ENCODE measurements at places on chromosomes 3 and 15.
A peak's percentile ranks its signal among the peaks of the same experiment; 100 is the strongest.

- no peak for DNase-seq
These were observed 135.0 kb upstream of the FAM3D start for GRCh38 chr3:58801541-58801940.

GRCh38 chr15:80252121-80252518 lies at the start of gene CTXND1:
Gene CTXND1, minus strand, starts transcription at chr15:80252213. Its CDS starts 50,264 bp downstream, at chr15:80201949.
- no peak for DNase-seq

DNA sequence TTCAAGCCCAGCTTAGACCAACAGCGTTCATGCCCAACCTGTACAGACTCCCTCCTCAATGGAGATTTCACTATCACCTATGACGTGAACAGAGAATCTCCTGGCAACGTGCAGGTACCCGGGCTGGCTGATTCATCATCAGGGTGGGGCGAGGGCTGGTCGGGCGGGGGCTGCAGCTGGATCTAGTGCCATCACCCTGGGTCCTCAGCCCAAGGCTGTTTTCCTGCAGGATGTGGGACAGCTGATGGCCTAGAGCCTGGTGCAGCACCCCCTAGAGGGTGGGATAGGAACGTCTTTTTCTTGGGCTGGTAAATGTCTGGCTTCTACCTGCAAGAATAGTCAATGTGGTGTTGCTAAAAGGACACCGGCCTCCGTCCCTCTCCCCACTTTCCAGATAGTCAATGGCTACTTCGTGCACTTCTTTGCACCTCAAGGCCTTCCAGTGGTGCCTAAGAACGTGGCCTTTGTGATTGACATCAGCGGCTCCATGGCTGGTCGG lies 4.4 kb downstream of the ITIH3 start:
- peak; percentile 43 for DNase-seq

GRCh38 chr3:110821586-110821985 lies 250.0 kb upstream of the NECTIN3 start:
- no peak for DNase-seq

DNA sequence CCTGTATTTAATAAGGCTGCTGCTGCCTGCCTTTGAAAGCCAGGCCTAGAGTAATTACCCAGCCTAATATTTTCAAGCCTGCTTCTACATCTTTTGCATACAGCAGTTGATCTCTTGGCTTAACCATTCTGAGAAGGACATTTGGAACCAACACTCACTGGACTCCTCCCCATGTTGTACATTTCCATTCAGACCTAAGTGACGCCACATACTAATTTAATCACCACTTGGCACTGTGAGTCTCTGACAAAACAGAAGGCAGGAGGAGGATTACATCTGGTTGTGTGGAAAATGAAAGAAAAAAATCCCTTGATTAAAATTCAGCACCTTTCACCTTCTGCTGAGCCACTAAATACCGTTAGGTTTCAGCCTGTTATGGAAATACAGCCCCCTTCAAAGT lies 102.2 kb upstream of the ARRDC4 start:
- DNase-seq, result no peak

- no peak for DNase-seq
These were observed 714.2 kb downstream of the NLGN1 start for GRCh38 chr3:174111776-174112175.

DNA sequence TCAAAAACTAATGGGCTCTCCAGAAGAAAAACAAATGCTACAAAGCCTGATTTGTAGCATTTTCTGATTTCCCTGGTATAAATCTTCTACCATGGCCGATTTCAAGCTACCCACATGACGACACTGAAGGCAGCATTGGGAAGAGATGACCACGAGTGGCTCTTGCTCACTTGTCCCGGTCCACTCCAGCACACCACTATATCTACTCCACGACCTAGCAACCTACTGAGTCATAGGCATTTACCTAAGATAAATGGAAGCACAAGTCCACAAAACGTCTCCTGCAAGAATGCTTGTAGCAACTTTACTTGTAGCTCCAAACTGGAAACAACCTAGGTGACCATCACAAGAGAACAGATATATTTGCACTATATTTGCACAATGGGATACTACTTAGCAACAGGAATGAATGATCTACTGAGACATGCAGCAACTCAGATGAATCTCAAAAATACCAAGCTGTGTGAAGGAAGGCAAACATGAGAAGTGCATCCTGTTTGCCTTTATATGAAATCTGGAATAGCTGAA lies 60.8 kb upstream of the HES1 start:
- peak; percentile 29 for DNase-seq

DNA sequence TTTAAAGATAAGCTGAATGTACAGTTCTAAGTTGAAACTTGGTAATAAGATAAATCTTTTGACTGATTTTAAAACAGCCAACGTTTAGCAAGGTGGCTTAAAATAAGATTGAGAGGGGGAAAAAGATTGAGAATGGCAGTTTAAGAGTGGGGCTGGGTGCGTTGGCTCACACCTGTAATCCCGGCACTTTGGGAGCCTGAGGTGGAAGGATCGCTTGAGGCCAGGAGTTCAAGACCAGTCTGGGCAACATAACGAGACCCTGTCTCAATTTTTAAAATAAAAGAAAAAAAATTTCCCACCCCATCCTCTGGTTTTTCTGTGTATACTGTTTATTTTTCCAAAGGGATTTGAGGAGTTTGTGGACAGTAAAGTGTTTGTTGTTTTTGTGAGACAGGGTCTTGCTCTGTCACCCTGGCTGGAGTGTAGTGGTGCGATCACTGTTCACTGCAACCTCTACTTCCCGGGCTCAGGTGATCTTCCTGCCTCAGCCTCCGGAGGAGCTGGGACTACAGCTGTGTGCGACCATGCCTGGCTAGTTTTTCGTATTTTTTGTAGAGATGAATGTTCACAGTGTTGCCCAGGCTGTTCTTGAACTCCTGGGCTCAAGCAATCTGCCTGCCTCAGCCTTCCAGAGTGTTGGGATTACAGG lies 3.0 kb downstream of the MAPK6 start:
- DNase-seq, result no peak

GRCh38 chr15:72923289-72923688 lies 129.0 kb upstream of the NEO1 start:
- DNase-seq, result peak; percentile 10

DNA sequence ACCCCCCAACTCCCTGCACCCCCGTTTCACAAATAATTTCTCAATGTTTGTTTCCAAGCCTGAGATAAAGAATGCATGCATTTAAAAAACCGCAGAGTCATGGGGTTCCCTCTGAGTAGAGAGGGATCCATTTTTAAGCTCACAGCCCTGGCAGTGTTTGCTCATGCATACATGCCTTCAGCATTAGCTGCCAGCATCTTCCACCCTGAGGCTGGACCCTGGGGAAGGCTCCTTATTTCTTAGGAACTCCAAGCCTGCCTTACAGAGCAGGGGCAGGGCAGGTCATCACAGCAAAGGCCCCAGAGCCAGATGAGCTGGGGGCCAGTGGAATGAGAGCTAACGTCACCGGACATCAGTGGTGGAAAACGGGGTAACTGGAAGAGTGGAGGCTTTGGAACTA lies 31.3 kb downstream of the TLE3 start:
- no peak for DNase-seq

GRCh38 chr3:177137774-177138705 lies 59.2 kb downstream of the TBL1XR1 start:
- no peak for DNase-seq

DNA sequence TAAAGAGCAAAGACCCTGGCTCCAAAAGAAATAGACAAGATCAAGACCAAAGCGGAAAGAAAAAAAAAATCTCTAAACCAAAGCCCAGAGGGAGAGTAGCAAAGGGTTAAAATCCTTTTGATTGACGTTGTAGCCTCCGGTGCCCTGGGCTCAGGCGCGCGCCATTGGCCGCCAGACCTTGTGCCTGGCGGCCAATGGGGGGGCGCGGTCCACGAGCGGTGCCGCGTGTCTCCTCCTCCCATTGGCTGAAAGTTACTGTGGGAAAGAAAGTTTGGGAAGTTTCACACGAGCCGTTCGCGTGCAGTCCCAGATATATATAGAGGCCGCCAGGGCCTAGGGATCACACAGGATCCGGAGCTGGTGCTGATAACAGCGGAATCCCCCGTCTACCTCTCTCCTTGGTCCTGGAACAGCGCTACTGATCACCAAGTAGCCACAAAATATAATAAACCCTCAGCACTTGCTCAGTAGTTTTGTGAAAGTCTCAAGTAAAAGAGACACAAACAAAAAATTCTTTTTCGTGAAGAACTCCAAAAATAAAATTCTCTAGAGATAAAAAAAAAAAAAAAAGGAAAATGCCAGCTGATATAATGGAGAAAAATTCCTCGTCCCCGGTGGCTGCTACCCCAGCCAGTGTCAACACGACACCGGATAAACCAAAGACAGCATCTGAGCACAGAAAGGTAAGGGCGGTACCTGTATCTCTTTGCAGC lies at the start of gene HES1:
Gene HES1 (plus strand): TSS at position 343 of the 713 bp plus-strand sequence. CDS start 233 bp downstream, at position 576.
- DNase-seq, result peak; percentile 98

DNA sequence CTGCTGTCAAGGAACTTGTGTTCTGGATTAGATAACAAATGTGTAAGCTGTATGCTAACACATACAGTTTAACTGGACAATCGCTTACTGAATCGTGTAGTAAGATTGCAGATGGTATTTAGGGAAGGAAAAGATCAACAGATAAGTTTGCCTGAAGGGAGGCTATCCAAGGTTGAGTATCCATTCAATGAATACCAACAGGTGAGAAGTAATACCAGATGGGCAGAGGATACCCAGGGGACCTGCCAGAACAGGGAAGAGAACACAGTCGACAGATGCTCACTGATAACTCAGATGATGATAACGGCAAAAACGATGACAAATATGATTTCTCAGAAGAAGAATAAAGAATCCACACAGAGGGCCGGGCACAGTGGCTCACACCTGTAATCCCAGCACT lies 3.2 kb upstream of the UACA start:
- no peak for DNase-seq
